ENCODE measurements at places on chromosomes 3 and 15. TPM values are rescaled to one million over a fixed set of nuclear protein-coding genes. Genes with fewer than 3 reads are reported as not detected.

Gene GOLGA6L2
- total RNA-seq = not detected

Gene GRK7
- total RNA-seq = not detected

Gene ITIH1
- total RNA-seq = not detected

Gene BCL2A1
- 94.3 TPM for total RNA-seq

Gene ACTRT3
- total RNA-seq = 1.2 TPM

Gene FOXB1
- 0.14 TPM for total RNA-seq

Gene MEGF11
- not detected for total RNA-seq

Gene SEMA5B
- total RNA-seq = not detected

DNA sequence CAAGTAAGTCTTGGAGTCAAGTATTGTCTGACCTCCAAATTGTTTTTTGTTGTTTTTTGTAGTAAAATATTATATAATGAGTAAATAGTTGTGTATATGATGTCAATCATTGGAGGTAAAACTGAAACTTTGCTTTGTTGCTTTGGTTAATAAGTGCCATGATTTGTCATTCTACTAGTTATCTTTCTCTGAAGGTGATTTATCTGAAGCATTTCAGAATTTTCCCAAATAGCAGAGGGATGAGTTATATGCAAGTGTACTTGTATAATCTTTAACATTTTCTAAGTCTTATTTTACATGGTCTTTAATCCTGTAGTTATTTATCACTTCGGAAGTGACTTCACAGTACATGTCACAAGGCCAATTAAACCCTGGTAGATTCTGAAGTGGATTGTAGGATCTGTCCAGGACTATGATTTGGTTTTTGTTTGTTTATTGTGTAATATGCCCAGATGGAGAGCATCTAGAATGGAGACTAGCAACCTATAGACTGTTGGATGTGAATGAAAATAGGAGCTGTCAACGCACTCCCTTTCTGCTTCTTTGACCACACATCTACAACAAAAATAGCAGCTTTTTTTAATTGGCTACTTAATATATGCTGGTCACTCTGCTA lies 93.1 kb upstream of the SAMMSON start:
- H3K27me3 ChIP-seq = peaks cover 14% of the 10 kb centered on the region
- H3K4me1 ChIP-seq = no peaks in the 10 kb centered on the region
- no peak overlapping the region for H3K27ac ChIP-seq
- no peak overlapping the region for H3K4me3 ChIP-seq
- DNase-seq = no peak

DNA sequence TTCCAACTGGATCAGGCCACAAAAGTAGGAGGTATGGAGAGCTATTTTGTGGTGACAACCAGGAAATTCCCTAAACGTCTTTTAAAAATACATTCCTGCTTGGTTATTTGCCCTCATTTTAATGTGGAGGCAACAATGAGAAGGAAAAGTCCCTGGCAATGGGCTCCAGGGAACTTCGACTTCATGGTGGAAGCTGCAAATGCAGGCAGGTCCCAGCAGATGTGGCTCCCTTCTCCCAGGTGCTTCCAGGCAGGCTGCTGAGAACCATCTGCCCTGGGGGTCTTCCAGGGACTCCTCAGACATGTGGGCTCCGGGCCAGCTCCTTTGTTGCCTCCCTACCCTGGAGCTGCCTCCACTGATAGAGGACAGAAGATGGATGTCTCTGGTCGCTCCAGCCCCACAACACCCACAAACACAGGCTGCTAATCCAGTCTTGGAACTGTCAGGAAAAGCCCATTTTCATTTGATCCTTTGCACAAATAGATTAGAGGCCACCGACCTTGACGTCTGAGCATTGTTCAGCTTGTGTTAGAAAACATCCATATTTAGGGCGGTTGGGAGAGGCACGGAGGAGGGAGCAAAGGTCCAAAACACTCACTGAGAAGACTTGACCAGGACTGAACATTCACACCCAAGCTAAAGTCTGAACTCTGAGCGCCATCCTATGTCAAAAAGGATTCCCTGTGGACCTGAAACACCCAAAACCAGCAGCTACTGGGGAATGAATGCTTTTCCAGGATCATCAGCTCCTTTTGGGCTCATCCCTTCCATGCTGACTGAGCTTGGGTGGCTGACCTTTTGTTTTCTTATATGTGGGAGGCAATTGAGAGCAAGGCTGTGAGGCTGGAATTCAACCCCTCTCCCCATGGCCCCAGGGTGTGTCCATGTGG lies 30.2 kb upstream of the SLCO2A1 start:
- no peaks in the 10 kb centered on the region for H3K27me3 ChIP-seq
- H3K4me1 ChIP-seq = peaks cover 2% of the 10 kb centered on the region
- no peak for DNase-seq
- H3K36me3 ChIP-seq = no peaks in the 10 kb centered on the region
- H3K27ac ChIP-seq = no peak overlapping the region

GRCh38 chr3:87468235-87468634 lies 191.9 kb upstream of the POU1F1 start:
- H3K4me3 ChIP-seq = no peak overlapping the region
- no peak overlapping the region for H3K27ac ChIP-seq
- H3K27me3 ChIP-seq = no peaks in the 10 kb centered on the region
- H3K36me3 ChIP-seq = no peaks in the 10 kb centered on the region
- no peaks in the 10 kb centered on the region for H3K4me1 ChIP-seq
- no peak for DNase-seq

GRCh38 chr3:40779039-40779438 lies 254.3 kb downstream of the ZNF621 start:
- no peaks in the 10 kb centered on the region for H3K27me3 ChIP-seq
- no peak overlapping the region for H3K4me3 ChIP-seq
- H3K4me1 ChIP-seq = no peaks in the 10 kb centered on the region
- DNase-seq = no peak

GRCh38 chr3:101810022-101810418 lies 31.0 kb downstream of the NXPE3 start:
- H3K36me3 ChIP-seq = peaks cover 4% of the 10 kb centered on the region
- H3K4me1 ChIP-seq = peaks cover 47% of the 10 kb centered on the region
- H3K27ac ChIP-seq = no peak overlapping the region
- H3K4me3 ChIP-seq = no peak overlapping the region
- no peaks in the 10 kb centered on the region for H3K27me3 ChIP-seq

DNA sequence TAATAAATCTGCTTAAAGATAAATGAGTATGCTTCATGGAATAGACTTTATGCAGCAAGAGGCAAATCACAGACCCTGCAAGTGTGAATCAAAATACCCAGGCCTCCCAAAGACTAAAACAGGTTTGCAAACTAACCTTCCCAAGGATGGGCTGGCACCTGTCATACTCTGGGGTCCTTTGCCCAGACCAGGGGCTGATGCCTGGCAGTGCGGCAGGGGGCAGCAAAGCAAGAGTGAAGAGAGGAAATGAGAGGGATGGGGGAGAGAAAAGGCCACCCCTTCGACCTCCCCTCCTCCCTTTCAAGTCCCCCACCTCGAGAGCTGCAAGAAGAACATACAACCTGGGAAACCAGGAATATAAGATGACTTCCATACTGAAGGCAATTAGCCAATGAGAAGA lies 31.8 kb downstream of the XXYLT1 start:
- H3K27me3 ChIP-seq = no peaks in the 10 kb centered on the region
- H3K36me3 ChIP-seq = peaks cover 26% of the 10 kb centered on the region
- no peak for DNase-seq
- H3K27ac ChIP-seq = no peak overlapping the region
- peaks cover 6% of the 10 kb centered on the region for H3K4me1 ChIP-seq

GRCh38 chr3:82814660-82815059 lies 1053.2 kb upstream of the GBE1 start:
- H3K27me3 ChIP-seq = no peaks in the 10 kb centered on the region
- H3K27ac ChIP-seq = no peak overlapping the region
- no peak overlapping the region for H3K4me3 ChIP-seq
- H3K36me3 ChIP-seq = peaks cover 2% of the 10 kb centered on the region
- H3K4me1 ChIP-seq = no peaks in the 10 kb centered on the region

GRCh38 chr15:58469432-58470353 lies 37.9 kb downstream of the LIPC start:
- peaks cover 41% of the 10 kb centered on the region for H3K36me3 ChIP-seq
- no peaks in the 10 kb centered on the region for H3K27me3 ChIP-seq
- peak overlapping the region; percentile 18 for H3K4me3 ChIP-seq
- H3K27ac ChIP-seq = peak overlapping the region; percentile 38

DNA sequence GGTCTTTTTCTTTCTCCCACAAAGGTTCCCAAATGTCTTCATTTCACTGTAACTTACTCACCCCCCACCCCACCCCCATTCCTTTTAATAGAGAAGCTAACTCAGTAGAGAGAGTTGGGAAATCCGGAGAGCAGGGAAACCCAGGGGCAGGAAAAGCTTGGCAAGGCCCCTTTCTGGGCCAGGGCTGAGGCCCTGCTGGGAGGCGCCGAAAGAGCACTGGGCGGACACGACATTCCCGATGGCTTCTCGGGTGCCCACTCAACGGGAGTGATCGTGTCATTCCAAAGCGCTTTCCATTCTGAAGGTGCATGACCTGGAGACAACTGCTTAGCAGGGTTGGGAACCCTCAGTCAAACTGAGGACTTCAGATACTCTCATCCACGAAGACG lies 1.6 kb upstream of the DALRD3 start:
- peak overlapping the region; percentile 94 for H3K4me3 ChIP-seq
- H3K27ac ChIP-seq = peak overlapping the region; percentile 97
- DNase-seq = no peak
- H3K4me1 ChIP-seq = peaks cover 35% of the 10 kb centered on the region

DNA sequence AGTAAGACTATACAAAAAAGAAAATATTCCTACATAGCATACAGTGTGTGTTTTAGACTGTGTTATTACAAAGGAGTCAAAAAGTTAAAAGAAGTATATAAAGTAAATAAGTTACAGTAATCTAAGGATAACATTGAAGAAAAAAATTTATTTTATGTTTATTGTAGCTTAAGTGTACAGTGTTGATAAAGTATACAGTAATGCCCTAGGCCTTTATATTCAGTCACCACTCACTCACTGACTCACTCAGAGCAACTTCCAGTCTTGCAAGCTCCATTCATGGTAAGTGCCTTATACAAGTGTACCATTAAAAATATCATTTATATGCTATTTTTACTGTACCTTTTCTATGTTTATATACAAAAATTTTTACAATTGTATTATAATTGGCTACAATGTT lies 220.1 kb downstream of the BCHE start:
- no peak overlapping the region for H3K4me3 ChIP-seq
- H3K4me1 ChIP-seq = no peaks in the 10 kb centered on the region

DNA sequence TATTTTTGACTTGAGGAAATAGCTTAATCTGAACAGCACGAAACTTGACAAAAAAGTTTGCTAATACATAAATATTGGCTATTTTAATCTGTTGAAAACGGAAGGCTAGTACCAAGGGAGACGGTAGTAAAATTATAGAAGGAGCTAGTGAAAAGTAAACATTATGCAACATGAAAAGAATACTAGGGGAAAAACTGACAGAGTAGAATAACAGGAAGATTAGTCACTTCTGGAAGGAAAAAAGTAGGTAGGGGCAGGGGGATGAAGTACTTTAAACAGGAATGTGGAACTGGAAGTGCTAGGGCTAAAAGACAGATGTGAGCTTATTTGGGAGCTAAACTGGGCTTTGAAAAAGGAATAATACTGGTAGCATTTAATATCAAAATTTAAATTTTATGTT lies 60.1 kb downstream of the MBNL1 start:
- H3K27ac ChIP-seq = peak overlapping the region; percentile 86
- peak overlapping the region; percentile 48 for H3K4me3 ChIP-seq
- peaks cover 75% of the 10 kb centered on the region for H3K4me1 ChIP-seq

DNA sequence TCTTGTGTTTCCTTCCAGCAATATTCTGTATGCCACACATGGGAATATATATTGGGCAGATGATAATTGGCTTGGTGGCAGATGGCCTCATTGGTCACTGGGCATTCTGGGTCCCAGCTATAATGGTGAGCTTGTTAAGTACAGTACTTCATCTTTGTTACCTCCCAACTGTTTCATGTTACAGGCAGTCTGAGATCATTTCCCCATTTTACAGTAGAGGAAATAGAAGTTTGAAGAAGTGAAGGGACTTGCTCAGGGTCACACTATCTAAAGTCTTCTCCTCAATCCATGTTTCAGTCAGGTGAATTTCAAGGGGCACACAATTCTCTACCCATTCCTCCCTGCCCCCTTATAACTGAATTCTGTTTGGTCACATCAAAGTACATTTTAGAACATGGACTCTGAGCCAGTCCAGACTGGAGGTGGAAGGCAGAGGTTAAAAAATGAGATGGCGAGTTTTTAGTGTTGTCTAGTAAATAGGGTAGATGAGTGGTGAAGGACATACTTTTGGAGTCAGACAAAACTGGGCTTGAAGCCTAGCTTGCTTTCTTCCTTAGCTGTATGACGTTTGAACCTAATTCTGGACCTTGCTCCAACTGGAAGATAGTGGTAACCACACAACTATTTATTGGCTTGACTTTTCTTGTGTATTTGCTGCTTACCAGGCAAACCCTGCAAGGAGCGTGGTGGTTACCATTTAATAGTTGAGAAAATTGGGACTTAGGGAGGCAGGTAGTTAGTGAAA lies 2.5 kb downstream of the EEFSEC start:
- peaks cover 30% of the 10 kb centered on the region for H3K4me1 ChIP-seq
- H3K36me3 ChIP-seq = peaks cover 38% of the 10 kb centered on the region
- H3K27me3 ChIP-seq = no peaks in the 10 kb centered on the region
- DNase-seq = no peak
- no peak overlapping the region for H3K4me3 ChIP-seq

DNA sequence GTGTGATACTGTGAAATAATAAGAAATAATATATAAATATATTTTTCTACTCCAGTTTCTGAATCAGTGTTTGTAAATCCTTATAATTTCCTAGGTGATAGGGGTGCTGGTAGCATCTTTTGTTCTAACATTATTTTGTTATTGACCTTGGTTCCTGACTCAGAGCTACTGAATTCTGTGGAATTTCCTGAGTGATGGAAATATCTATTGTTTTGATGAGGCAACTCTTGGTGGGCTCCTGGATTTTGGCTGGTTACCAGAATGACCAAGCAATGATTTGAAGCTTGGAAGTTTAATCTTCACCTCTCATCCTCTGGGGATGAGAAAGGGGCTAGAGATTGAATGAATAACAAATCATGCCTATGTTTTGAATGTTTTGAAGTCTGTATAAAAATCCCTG lies 377.3 kb downstream of the LPP start:
- H3K27ac ChIP-seq = no peak overlapping the region
- no peak for DNase-seq
- H3K36me3 ChIP-seq = peaks cover 14% of the 10 kb centered on the region
- H3K4me1 ChIP-seq = peaks cover 10% of the 10 kb centered on the region
- H3K27me3 ChIP-seq = no peaks in the 10 kb centered on the region

GRCh38 chr3:98333989-98334606 lies 19.6 kb upstream of the OR5K4 start:
- no peaks in the 10 kb centered on the region for H3K36me3 ChIP-seq
- H3K27ac ChIP-seq = no peak overlapping the region
- DNase-seq = no peak
- H3K27me3 ChIP-seq = peaks cover 36% of the 10 kb centered on the region
- no peaks in the 10 kb centered on the region for H3K4me1 ChIP-seq
